ENCODE measurements at places on chromosomes 3 and 15.
A peak's percentile ranks its signal among the peaks of the same experiment; 100 is the strongest.

DNA sequence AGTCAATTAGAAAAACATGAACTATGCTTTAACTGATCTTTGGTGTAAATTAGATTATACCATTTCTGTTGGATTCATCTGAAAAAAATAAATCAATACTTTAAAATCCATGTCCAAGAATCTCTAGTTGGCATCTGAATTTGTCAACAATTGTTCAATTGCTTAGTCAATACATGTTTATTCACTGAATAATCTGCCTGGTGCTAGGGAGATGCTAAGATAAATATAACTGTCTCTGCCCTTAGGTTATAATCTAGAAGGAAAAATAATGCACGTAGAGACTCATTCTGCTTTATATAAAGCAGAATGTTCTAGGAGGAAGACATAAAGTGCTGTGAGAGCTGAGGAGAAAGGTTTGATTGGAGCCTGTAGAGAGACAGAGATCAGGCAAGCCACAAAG is 537.2 kb upstream of the IL12A start:
- no peak for DNase-seq

DNA sequence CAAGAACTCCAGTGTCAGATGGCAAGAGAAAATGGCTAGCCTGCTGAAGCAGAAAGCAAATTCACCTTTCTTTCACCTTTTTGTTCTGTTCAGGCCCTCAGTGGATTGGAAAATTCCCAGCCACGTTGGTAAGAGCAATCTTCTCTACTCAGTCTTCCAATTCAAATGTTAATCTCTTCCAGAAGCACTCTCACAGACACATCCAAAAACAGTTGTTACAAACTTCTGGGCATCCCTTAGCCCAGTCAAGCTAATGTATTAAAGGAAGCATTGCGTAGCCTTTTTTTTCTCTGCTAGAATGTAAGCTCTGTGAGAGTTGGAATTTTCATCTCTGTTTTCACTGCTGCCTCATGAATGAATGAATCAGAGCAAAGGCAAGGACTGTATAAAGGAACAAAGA is 109.2 kb upstream of the ROBO2 start:
- no peak for DNase-seq

DNA sequence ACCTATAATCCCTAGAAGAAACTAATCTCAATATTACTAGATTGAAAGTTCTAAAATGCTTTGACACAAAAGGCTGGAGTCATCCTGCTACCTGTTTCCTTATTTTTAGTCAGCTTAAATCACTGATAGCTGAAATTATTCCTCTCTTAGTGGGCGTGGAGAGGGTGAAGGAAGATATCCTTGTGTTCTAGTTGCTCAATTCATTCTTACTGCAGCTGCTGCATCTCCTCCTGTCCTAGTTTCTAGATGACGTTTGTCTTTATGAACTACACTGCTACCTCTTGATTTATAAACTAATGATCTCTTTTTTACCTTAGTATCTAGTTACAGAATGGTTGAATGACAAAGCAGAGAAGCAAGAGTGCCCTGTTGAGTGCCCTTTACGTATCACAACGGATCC is 50.7 kb downstream of the SETD5 start:
- no peak for DNase-seq

DNA sequence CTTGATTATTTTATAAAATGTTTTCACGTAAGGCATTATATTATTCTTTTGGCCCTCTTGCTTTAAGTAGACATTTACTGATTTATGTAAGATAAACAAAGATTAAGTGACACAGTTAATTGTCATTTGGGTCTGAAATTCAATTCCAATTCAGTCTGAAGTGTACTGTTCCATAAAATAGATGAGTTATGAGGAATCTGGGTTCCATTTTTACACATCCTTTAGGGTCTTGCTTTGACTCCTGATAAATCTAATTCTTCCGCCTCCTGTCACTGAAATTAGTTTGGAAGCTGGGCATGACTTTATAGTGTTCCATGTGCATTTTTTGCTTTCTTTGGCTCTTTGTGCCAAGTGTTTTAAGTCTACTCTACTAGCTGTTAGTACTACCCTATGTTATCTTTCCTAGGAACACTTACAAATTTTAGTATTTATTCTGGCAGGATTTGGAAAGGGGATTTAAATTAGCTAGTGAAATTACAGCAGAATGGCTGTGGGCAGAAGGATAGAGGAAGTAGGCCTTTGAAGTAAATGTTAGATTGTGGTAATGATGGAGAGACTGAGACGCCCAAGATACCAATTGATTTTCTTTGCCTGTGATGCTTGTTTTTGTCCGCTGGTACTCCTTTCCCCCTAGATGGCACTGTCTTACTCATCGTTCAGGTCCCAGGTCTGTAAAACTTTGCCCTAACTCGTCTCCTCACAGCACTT is 14.3 kb downstream of the ARL8B start:
- peak; percentile 48 for DNase-seq

DNA sequence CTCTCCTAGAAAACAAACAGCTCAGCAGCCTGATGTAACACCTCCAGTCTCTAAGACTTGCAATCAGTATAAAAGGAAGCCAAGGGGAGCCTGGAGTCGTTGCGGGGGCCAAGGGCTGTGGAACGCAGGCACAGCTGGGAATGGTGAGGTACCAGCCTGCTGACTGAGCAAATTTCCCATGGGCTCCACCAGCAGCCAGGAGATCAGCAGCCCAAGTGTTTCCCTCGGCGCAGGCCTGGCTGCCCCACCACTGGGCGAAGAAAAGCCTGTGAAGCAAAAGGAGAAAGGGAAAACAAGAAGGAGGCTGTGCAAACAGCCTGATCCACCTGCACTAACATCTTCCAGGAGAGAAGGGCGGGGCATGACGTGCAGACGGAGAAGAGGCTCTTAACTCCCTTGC is 155.3 kb downstream of the SHQ1 start:
- DNase-seq: no peak

- no peak for DNase-seq
Observed at GRCh38 chr3:178397836-178398235, 138.4 kb upstream of the KCNMB2 start.
